ENCODE measurements at places on chromosomes 7 and 10. TPM values are rescaled to one million over a fixed set of nuclear protein-coding genes. Genes with fewer than 3 reads are reported as not detected.

The LEP gene
- total RNA-seq = not detected

The RASSF4 gene
- total RNA-seq = 16.4 TPM

The PDE1C gene
- 1.1 TPM for total RNA-seq

The AQP1 gene
- 0.48 TPM for total RNA-seq

The TRIM73 gene
- 6.8 TPM for total RNA-seq

- peaks cover 3% of the 10 kb centered on the region for H3K4me1 ChIP-seq
- DNase-seq = no peak
Measured at GRCh38 chr10:8312781-8313180, 258.3 kb downstream of the GATA3 start.

DNA sequence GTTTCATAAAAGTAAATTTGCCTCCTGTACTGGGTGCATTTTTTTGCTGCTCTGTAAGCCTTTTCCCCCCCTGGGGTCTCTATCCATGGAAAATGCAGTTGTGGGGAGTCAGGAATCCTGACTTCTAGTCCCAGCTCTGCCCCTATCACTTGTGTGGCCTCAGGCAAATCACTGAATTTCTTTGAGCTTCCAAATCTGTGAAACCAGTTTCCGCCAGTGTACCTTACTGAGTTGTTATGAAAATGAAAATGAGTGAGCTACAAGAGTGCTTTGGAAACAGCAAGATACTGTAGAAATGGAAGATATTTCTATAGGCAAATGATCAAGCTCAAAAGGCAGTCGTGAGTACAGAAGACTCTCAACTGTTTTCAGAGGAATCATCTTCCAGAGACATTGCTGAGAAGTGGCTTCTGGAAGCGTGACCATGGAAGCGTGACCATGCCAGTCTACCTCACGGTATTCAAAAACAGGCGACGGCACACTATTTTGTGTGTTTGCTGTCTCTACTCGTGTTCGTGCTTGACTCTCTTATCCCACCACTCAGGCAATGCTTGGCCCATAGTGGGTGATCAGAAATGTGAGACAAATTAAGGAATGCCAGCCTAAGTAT, 107.4 kb downstream of the ATXN7L1 start:
- DNase-seq = no peak
- no peak overlapping the region for H3K4me3 ChIP-seq
- H3K4me1 ChIP-seq = peaks cover 49% of the 10 kb centered on the region

- no peak overlapping the region for H3K4me3 ChIP-seq
- H3K4me1 ChIP-seq = peaks cover 18% of the 10 kb centered on the region
- DNase-seq = peak; percentile 67
- no peaks in the 10 kb centered on the region for H3K36me3 ChIP-seq
- peaks cover 49% of the 10 kb centered on the region for H3K27me3 ChIP-seq
Measured at GRCh38 chr7:41696323-41696916, 6.5 kb downstream of the INHBA start.

- H3K4me1 ChIP-seq = peaks cover 14% of the 10 kb centered on the region
- no peak overlapping the region for H3K27ac ChIP-seq
- H3K4me3 ChIP-seq = no peak overlapping the region
- peak; percentile 3 for DNase-seq
- peaks cover 6% of the 10 kb centered on the region for H3K27me3 ChIP-seq
- H3K36me3 ChIP-seq = no peaks in the 10 kb centered on the region
Measured at GRCh38 chr7:132614428-132615318, 38.4 kb upstream of the PLXNA4 start.

DNA sequence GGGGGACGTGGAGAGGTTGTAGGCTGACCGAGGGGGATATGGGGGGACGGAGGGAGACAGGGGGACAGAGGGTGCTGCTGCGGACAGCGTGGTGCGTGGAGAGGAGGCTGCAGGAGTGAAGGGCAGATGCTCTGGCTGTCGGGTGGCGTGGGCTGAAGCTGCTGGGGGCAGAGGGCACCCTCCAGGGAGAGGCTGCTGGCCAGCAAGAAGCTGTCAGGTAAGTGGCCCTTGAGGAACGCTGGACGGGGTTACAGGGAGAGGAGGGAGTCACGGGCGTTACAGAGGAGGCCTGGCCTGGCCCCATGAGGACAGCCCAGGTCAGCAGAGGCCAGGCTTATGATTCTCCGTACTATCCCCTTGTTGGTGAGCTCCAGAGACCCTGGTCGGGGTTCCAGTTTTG, 27.1 kb downstream of the YKT6 start:
- peaks cover 6% of the 10 kb centered on the region for H3K4me1 ChIP-seq
- no peak for DNase-seq
- peak overlapping the region; percentile 62 for H3K27ac ChIP-seq
- H3K36me3 ChIP-seq = no peaks in the 10 kb centered on the region
